CD4-positive, alpha-beta T cell treated with Interleukin-4 for 1 hour (primary cell): ENCODE measurements at places on chromosomes 2 and 18.

- no peak for DNase-seq
Observed at GRCh38 chr2:242034138-242034537, 164.6 kb downstream of the RTP5 start.

- DNase-seq, result no peak
Observed at GRCh38 chr2:101619191-101619591, 78.3 kb upstream of the MAP4K4 start.

- DNase-seq, result no peak
Observed at GRCh38 chr18:27772081-27772480, 404.8 kb downstream of the CDH2 start.

DNA sequence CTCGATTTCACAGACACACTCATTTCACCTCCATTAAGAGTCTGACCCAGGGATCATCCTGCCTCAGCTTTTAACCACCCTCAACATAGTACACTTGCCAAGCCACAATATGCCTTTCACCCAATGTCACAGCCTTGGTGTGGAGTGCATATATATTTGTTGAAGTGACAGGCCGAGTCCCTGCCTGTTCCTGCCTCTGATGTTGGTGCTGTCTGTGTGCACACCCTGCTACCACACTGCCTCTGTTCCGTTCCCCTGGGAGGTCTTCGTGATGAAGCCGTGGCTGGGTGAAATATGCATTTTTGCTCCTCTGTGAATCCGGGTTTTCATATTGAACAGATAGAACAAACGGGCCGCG, 90.3 kb downstream of the RNF144A start:
- DNase-seq, result no peak

GRCh38 chr18:2994603-2995432, 18.1 kb downstream of the LPIN2 start:
- peak; percentile 86 for DNase-seq

- no peak for DNase-seq
Observed at GRCh38 chr2:143725400-143725799, 596.2 kb downstream of the ARHGAP15 start.

GRCh38 chr2:237729681-237730475, 68.7 kb upstream of the RBM44 start:
- DNase-seq, result no peak

DNA sequence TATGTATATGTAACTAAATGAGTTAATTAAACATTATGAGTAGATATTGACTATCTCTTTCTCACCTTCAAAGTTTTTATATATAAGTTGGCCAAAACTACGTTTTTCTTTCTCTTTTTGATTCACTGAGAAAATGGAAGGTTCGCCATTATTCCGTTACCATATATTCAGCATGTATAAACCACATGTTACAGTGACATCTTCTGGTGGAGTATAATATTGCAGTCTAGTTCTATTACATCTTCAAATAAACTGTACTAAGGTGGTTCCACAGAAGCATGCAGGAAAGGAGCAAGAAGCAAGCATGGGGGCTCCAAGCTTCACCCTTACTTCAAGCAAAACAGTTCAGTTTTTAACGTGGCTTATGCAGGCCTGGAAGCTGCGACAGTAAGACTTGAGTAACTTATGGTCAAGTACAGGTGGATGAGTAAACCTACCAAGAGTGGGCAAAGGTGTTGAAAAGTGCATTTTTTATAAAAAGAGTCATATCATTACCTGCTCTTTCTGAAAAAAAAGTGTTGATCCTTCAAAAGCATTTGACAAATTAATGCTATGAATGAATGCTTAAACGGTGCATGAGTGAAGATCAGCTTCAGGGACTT, 129.8 kb upstream of the RAB6C start:
- peak; percentile 74 for DNase-seq
